ENCODE measurements at places on chromosomes 4 and X.

GRCh38 chr4:924107-925096, 7.7 kb downstream of the GAK start:
- no peak for DNase-seq

DNA sequence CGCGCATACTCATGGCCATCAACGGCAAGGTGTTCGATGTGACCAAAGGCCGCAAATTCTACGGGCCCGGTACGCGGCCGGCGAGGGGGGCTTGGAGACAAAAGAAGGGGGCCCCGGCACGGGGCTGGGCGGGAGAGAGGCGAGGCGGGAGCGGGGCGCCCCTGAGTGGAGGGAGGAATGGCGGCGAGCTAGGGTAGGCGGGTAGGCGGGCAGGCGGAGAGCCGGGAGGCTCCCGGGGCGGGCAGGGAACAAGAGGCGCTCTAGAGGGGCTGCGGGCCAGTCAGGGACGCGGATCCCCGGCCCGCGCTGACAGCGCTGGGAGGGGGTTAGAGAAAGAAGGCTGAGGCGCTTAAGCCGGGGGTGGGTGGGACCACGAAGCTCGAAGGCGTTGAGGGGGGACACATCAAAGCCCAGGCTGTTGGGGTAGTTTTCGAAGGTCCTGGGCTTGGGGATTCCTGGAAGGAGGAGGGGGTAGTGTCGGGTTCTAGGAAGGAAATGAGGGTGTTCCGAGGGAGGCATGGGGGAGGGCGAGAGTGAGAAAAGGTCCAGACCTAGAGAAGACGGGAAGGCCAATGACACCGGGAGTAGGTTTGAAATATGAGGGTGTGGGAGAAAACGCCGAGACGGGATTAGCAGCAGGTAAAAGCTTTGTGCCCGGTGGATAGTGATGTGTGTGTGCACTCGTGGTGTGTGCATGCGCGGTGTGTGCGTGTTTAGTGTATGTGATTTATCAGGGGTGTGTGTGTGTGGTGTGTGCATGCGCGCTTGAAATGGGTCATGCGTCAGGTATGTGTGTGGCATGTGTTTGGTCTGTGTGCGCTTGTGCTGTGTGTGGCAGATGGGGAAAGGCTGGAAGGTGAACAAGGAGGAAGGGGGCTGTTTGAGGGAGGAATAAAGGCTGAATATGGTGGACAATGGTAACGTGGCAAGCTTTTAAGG, 807 bp downstream of the PGRMC1 start:
- no peak for DNase-seq

DNA sequence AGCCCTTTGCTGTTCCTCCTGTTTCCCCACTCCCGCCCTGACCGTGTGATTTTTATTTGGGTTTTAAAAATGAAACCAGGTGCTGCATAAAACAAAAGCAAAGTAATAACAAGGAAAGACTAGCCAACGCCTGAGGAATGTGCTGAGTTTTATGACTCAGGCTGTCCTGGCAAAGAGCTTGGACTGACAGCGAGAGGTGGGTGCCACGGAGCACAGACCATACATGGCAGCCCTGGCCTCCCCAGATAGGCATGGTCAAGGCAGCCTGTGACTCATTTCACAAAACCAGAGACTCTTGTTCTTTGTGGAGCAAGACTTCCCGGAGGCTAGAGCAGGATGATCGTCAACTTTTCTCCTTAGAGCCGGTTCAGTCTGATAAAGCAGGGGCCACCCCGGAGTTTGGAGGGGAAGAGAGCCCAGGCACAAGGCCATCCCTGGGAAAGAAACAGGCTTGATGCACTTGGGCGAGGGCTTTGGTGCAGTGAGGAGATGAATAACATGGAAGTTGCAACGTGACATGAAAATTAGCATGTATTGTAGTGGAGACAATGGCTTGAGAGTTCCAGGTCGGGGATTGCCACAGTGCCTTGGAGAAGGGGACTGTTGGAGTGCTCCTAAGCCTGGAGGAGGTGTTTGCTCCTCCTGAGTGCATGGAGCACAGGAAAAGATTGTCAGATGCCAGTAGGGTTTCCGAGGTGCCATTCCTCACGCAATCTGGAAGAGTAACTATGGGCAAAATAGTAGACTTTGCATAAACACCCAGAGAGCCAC, 54.8 kb downstream of the C4orf51 start:
- no peak for DNase-seq

DNA sequence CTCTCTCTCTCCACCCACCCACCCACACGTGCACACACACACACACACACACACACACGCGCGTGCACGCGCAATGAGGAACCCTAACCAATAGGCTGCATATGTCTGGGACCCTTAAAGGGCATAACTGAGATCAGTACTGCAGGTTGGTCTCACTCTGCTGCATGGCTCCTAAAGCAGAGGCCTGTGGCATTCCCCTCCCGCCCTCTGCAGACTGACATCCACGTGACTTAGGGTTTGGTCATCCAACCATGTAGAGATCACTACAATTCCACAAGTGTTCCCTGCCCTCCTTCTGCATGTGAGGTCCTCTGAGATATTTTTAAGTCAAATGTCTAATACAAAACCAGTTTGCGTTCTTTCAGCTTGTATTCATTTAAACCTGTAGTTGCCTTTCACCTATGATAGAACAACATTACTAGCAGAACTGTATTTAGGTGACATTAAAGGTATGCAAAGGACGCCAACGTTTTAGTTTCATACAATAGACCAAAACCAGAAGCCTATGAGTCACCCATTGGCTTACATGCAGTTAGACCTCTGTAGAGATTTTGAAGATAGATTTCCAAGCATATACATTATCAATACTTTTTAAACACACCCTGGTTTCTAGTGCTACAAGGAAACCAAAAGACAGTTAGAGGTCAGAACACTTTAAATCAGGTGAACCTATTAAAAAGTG, 10.1 kb downstream of the XAGE5 start:
- no peak for DNase-seq

DNA sequence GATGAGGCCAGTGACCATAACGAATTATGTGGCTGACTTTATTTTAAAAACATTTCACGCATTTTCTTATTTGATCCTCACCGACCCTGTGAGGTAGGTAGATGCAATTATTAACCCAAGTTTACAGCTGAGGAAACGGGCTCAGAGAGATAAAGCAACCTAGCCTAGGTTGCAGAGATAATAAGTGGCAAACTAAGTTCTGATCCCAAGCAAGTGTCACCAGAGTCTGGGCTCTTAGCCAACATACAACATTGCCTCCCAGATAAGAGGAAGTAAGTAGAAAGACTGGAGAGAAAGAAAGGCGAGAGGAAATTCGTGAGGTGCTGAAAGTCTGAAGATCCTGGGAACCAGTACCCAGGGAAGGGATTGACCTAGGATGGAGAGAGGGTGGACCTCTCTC, 77.4 kb upstream of the GPR50 start:
- DNase-seq: no peak

DNA sequence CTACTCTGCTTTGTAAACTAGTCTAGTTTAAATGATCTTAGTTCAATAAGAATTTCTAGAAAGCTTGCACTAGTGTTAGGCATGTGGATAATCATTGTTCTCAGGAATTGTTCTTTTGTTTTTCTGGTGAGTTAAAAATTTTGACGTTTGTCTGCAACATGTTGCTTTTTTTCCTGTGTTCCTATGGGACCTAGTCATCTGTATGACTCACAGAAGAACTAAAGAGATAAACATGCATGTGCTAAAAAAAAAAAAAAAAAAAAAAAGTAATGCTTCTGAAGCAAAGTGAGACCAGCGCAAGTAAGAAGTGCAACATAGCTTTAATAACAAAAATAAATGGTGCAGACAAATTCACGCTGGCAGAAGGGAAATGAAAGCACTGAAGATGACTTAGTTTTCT, 471.2 kb downstream of the IQCM start:
- DNase-seq: no peak
